ENCODE measurements at places on chromosomes 5 and 9.

GRCh38 chr5:74261421-74261820 is 379.1 kb downstream of the ENC1 start:
- no peak for DNase-seq

DNA sequence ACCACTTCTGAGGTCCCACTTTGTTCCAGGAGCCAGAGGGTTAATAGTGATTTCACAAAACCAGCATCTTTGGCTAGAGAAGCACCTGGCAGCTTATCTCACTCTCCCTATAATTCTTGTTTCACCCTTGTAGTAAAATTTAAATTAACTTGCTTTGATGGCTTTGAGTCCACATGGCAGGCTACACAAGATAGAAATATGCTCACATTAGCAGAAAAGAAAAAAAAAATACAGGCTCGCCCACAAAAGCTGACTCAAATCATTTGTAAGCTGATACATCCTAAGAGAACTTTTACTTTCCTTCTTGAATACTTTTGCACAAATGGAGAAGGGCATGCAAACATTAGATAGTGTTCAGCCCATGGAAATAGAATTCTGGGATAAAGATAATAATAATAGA is 36.2 kb downstream of the TNFSF15 start:
- no peak for DNase-seq

- DNase-seq: no peak
Measured at GRCh38 chr9:101235105-101235866, 149.5 kb downstream of the BAAT start.

DNA sequence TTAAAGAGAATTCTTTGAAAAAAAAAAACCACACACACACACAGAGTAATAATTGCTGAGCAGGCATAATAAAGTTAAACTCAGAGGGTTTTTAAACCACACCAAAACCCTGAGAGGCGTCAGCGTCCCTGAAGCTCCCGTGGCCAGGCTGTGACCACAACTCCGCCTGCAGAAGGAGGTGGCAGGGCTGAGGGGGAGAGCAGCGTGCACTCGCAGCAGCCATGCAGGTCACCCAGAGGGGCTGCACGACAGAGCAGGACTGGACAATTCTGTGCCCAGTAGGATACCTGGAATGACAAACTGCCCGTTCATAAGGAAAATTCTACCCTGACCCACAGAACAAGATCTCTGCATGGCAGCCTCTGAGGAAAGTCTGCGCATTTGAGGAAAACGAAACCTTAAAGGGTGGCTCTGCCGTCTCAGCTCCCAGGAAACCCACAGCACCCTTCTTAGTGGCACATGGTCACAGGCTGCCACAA is 44.0 kb downstream of the ROR2 start:
- peak; percentile 12 for DNase-seq

GRCh38 chr5:150121448-150122157 is 34.0 kb downstream of the PDGFRB start:
- DNase-seq: no peak

- no peak for DNase-seq
Measured at GRCh38 chr9:88391921-88392320, 3.7 kb downstream of the SPIN1 start.

GRCh38 chr5:96339862-96340261 is 93.2 kb downstream of the PCSK1 start:
- DNase-seq: no peak

DNA sequence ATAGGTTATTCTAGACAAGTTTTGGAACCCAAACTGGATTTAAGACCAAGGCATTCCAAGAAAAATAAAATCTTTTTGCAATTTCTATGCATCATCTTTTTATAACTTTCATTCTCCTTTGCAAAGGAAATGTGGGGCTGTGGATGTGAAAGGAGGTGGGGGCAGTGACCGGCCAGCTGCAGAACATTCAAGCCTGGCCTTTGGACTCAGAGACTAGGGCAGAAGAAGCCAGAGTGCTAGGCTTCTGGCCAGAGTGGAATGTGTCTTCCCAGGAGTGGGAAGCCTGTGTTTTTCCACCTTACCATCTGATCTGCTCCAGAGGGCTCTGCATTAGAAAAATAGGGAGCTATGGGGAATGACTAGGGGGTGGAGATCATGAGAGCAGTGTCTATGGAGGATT is 148.5 kb downstream of the C9orf152 start:
- DNase-seq: no peak

- DNase-seq: no peak
Measured at GRCh38 chr9:69357030-69357775, 32.2 kb downstream of the ENTREP1 start.

DNA sequence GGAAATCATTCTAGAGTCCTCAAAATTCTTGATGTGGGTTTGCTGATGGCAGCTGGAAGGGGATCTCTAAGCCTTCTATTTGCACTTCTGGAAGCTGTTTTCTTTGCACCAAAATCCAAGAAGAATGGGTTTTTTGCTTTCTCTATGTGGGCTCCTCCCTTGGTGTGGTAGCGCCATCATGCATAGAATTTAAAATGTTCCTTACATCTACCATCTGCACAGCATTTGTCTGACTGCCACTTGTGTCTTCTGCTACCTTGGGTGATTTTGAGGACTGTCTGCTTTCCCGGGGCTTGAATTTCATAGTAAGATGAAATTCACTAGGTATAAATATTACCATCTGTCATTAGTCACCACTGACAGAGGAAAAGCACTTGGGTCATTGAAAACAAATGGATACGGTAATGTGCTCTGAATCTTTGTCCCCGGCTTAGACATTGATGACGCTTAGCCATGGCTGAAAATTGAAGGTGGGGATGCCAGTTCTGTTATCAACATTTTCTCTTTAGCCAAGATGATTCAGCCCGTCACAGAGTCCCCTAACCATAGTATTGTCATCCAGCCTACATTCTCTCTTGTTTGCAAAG is 30.0 kb downstream of the SNX30 start:
- no peak for DNase-seq

DNA sequence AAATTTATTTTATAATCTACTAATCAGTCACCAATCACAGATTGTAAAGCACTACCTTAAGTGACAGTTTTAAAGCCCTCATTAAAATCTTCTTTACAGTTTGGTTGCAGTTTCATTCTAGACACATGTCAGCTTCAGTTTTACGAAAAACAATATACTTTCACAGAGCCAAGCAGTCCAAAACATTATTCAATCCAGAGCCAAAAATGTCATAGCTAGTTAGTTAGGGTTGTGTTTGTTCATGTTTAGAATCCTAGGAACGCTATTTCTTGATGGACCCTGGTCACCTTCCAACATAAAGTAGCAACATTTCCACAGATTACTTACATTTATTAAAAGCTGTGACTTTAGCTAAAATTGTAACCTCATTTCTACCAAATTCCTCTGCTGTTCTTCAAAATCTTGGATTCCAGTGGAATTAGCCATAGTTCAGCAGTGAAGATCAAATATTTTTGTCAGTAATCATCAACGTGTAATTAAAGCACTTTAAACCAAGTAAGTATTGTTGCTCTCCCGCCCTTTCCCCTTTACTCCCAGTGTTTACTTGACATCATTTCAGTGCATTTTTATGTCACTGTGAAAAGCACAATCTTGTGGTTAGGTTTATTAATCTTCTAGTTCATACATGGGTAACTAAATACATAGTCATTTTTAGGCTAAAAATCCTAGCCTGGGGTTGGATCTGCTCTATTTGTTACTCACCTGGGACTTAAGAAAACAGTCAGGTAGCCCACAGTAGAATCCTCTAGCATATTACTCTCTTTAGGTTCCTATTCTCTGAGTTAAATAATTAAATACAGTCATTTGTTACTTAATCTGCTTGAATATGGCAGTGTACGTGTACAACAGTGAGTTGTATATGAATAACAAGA is 74.3 kb downstream of the NIPBL start:
- DNase-seq: no peak

GRCh38 chr9:132626285-132626684 is 43.5 kb downstream of the DDX31 start:
- no peak for DNase-seq

GRCh38 chr9:110316261-110317075 is 21.2 kb downstream of the TXNDC8 start:
- DNase-seq: no peak

GRCh38 chr9:68979538-68980314 is 34.2 kb downstream of the PRKACG start:
- no peak for DNase-seq

DNA sequence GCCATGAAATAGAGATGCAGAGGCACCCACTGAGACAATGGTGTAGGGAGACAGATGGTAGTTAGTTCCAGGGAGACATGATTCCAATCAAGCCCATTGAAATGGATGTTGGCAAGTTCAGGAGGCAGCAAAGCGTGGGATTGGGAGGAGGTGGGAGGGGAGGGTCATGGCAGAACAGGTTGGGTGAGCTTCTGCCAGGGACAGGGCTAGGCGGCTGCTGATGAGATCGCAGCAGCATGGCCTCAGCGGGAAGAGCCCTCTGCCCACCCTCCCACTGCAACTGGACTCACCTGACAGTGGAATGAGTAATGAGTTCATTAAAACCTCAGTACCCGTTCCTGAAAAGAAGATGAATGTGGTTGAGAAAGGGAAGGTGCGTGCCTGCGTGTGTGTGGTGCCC is 418.2 kb downstream of the CDK5RAP2 start:
- no peak for DNase-seq

DNA sequence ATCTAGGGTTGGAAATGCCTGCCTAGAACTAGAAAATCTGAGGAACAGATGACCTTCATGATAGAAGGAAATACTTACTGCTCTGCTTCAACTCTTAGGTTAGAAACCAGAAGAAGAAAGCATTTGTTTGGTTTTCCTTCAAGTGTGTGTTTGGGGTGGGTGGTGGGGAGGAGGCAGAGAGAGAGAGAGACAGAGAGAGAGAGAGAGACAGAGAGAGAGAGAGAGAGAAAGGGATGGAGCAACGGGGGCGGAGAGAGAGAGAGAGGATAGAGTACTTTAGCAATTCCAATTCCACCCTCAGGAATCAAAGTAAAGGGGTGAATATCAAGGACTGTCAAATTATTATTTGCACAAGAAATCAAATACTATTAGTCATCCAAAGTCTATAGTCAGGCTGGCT is 29.2 kb upstream of the GCNT4 start:
- no peak for DNase-seq

GRCh38 chr9:84937581-84937980 is 268.1 kb downstream of the NTRK2 start:
- DNase-seq: no peak

GRCh38 chr5:125376059-125376641 is 629.7 kb upstream of the ZNF608 start:
- DNase-seq: no peak

GRCh38 chr9:94645901-94646300 is 6.6 kb upstream of the FBP1 start:
- DNase-seq: no peak

GRCh38 chr5:83450967-83451248 is 20.6 kb upstream of the VCAN start:
- no peak for DNase-seq

DNA sequence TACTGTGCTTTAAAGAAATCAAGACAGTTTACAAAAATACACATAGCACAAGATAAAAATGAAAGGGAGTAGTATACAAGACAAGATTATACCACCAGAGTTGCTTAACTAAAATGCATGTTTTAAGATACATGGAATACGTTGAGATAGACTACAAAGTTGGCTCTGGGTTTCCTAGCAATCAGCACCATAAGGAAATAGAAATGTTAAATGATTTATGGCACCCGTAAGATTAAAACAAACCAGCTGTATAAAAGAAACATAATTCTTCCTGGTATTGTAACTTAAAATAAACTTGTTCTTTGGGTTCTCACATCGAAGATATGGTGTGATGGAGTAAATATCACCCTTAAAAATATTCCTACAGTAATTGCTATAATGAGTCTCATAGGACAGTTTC is 9.9 kb upstream of the CSNK1G3 start:
- DNase-seq: no peak

DNA sequence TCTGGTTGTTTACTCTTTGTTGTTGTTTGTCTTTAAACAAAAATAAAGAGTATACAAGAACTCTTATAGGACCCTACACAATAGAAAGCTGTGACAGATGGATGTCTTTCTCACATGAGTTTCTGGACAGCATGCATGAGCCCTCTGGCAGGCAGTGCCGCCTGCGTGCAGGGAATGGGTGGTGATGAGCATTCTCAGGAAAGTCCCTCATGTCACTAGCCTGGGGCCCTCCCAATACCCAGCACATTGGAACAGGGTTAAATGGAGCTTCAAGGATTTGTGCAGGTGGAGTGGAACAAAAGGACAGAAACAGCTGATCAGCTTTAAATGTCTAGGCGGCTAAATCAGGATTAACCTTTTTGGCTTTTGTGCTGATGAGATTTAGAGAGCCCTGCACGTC is 181.0 kb upstream of the CD180 start:
- DNase-seq: no peak

- no peak for DNase-seq
Measured at GRCh38 chr5:179619776-179620175, 3.7 kb downstream of the HNRNPH1 start.

- no peak for DNase-seq
Measured at GRCh38 chr9:112378328-112379176, 1.4 kb upstream of the HSDL2 start.

DNA sequence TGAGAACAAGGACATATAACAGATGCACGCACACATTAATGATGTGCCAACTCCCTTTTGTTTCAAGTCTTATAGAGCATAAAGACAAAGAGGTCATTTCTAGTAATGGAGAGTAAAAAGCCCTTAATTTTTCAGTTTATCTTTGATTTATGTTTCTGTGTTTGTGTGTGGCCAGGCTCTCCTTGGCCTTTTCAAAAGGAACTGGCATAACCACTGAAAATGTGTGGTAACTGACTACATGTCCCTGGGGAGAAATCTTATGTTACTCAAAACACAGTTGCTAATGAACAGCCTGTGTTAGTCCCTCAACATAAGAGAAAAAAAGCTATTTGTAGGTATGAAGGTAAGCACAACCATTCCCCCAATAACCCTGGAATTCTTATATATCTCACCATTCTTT is 47.6 kb upstream of the SHOC1 start:
- DNase-seq: no peak

GRCh38 chr5:160537116-160537515 is 115.5 kb downstream of the PTTG1 start:
- no peak for DNase-seq

DNA sequence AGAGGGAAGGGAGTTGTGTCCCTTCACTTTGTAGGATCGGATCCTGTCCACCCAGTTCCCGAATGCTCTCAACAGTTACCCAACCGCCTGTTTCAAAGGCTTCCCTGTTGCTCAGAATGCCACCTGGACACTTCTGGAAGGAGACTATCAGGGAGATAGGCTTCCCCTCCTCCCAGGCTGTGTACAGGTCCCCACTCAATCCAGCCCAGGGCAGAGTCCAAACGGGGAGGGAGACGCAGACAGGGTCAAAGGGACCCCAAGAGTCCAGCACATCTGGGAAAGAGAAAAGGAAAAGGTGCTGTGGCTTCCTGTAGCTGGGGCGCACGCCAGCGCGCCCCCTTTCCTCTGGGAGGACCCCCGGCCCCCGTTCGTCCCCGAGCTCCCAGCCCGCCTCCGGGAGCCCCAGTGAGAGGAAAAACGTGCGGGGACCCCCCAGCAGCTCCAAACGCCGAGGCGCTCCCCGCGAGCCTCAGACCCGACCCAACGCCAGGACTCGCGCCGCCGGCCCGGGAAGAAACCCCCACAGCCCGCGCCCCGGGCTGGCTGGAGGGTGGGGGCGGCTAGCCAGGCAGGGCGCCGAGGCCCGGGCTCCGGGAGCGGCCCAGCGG is 640 bp downstream of the SURF4 start:
- no peak for DNase-seq

- DNase-seq: no peak
Measured at GRCh38 chr9:130453487-130453886, 8.7 kb downstream of the ASS1 start.

GRCh38 chr5:15823398-15823797 is 323.4 kb downstream of the FBXL7 start:
- DNase-seq: no peak

All from activated T-cell treated with anti-CD3 and anti-CD28 coated beads for 1 hour (primary cell).